HS-27A (cell line): ENCODE measurements at places on chromosomes 1 and 21.
A peak's percentile ranks its signal among the peaks of the same experiment; 100 is the strongest.

GRCh38 chr1:112540226-112540794 is 31.5 kb downstream of the WNT2B start:
- no peak for DNase-seq

DNA sequence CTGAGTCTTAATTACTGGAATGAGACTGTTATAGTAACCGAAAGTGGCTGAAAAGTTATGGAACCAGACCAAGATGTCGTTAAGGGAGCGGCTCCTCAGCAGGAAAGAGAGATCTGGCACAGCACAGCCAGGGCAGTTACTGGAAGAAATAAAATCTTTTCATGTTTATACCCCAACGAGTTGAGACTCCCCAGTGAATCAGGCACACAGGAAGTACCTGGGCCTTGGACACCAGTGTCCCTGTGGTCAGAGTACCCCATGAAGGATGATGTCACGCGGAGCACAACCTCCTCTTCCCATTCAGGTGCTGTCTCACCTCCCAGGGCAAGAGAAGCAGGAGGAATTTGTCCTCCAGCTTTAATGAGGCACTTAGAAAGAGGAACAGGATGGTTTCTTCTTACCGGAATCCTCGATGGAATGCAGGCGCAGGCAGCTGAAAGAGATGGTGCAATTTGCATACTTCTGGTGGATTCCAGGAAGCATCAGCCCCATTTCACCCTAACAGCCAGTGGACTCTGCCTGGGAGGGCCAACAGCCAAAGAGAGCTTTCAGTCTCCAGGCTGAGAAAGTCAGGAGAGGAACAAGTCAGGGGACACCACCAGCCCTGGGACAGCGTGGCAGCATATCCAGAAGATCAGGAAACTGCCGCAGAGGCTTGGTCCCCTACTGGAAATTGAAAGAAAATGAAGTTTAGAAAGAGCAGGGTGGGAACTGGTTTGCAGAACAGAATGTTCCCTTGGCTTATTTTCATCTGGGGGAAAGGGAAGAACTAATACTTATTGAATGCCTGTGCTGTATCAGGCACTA is 35.9 kb upstream of the CTTNBP2NL start:
- DNase-seq: no peak

DNA sequence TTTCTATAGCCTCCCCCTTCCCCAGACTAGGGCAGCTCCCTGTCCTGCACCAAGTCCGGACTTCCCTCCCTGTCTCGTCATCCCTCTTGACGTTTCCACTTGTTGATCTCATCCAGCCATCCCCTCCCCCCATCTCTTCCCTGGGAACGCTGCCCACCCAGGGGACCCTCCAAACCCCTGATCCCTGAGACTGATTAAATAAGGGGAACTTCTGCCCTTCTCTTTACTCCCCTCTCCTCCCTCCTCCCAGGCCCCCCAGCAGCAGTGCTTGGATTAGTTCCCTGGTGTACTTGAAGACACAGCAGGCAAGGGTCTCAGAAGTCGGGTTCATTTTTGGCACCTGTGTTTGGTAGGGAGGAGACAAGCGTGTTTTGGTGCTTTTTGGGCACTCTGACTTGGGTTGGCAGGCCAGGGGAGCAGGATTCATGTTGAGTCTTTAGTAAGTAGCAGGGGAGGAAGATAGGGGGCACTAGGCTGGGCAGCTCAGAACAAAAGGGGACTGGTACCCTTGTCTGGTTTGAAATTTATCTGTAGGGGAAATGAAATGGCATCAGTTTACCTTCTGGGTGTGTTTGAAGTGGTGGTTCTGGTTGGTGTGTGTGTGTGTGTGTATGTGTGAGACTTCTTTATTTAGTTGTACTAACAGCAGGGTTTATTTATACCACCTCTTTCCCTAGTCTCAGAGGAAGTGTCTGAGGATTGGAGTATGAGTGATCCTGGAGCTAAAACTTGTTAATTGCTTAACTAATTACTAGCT is 11.1 kb downstream of the VANGL2 start:
- DNase-seq: no peak

- no peak for DNase-seq
Observed at GRCh38 chr1:39105061-39105840, 79.1 kb downstream of the NDUFS5 start.

- DNase-seq: no peak
Observed at GRCh38 chr1:85576642-85577418, 3.7 kb upstream of the CCN1 start.

- no peak for DNase-seq
Observed at GRCh38 chr1:73040811-73041210, 758.5 kb upstream of the NEGR1 start.

GRCh38 chr1:225878282-225878681 is 3.9 kb downstream of the TMEM63A start:
- DNase-seq: no peak

DNA sequence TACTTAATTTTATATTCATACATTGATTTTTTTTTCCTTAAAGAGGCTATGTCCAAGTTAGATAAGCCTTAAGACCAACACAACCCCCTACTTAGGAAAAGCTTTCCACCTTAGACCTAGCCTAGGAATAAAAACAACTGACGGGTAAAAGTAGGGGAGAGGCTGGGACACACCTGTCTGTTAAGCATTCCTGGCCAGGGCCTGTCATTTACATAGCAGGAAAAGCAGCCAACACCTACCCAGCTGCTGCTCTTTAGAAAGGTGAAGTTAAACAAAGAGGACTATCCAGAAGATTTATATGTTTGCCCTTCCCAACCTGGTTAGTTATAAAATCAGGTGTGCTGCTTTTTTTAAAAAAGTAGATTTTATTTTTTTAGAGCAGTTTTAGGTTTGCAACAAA is 29.1 kb upstream of the SAMD13 start:
- DNase-seq: no peak

- no peak for DNase-seq
Observed at GRCh38 chr1:10237157-10237539, 26.8 kb downstream of the KIF1B start.

DNA sequence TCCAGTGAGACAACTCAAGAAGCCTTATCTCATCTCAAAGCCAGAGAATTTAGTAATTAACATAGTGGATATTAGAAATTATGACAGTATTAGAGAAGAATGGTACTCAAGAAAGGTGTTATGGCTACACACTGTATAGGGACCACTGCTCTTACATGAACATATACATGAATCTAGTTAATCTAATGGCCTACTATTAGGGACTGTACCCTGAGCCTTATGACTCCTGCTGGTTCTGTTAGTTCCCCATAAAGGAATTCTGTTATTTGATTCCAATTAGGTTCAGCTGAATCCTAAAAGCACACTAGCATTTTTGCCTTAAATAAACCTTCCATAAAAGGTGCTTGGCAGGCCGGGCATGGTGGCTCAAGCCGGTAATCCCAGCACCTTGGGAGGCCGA is 39.7 kb downstream of the EGLN1 start:
- DNase-seq: no peak

GRCh38 chr21:31135531-31136184 is 97.4 kb upstream of the KRTAP19-8 start:
- no peak for DNase-seq

- DNase-seq: no peak
Observed at GRCh38 chr1:94736073-94736472, 84.1 kb upstream of the SLC44A3 start.

DNA sequence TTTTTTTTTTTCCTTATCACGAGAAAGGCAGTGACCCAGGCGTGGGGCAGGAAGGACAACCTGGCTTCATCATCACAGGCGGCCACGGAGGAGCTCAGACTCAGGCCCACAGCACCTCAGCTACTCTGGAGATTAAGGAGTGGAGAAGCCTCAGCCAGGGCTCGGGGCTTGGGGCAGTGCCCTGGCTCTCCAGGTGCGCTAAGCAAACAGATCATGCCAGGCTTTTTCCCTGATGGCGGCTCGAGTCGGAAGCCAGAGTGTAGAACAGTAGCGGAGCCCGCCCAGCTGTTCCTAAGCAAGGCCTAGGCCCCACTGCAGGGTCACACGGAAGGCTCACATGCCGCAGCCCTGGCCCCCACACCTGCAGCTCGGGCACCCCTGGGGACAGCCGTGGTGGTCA is 70.7 kb downstream of the AGPAT3 start:
- DNase-seq: no peak

GRCh38 chr1:169546087-169546995 is 39.9 kb downstream of the F5 start:
- peak; percentile 45 for DNase-seq

DNA sequence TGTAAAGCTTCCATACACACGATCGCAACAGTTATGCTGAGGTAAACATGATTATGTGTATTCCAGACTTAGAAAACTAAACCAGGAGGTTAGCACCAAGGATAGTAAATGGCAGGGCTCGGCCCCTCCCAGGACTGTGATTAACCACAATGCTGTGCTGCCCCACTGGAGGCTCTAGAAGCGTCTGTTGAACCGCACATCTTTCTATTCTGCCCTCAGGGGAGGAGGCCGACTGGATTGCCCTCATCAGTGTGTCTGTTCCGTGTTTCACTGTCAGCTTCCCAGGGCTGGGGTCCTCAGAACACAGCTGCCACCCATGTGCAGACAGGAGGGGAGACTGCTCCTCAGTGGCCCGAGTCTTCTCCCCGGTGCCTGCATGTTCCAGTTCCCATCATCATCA is 12.8 kb upstream of the ASCL5 start:
- DNase-seq: no peak

DNA sequence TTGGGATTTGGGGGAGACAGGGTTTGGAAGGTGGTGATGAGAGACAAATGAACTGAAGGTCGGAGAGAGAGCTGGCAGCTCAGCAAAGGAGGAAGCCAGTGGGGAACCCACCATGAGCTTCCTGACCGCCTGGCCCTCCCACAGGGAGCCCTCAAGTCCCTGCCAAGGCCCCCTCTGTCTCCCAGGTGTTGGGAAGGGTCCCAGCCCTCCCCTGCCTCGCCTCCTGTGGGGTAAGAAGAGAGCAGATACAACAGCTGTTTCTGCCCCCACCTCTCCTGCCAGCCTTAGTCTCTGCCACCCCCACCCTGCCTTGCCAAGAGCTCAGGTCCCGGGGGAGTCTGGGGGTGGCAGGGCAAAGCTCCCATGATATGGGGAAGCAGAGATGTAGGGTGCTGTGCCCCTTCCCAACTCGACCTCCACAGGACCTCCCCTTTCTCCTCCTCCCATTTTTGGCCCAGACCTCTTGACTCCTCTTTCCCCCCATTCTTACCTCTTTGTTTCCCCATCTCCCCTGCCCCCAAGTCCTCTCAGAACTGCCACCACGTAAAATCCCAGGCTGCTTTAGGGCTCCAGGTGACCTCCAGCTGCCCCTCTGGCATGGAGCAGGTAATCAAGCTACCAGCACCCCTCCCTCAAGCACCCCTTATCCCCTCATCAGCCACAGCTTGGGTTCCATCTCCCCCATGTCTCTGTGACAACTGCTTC is 556 bp downstream of the S100A1 start:
- no peak for DNase-seq

- DNase-seq: no peak
Observed at GRCh38 chr1:181036107-181036836, 2.5 kb downstream of the MR1 start.

DNA sequence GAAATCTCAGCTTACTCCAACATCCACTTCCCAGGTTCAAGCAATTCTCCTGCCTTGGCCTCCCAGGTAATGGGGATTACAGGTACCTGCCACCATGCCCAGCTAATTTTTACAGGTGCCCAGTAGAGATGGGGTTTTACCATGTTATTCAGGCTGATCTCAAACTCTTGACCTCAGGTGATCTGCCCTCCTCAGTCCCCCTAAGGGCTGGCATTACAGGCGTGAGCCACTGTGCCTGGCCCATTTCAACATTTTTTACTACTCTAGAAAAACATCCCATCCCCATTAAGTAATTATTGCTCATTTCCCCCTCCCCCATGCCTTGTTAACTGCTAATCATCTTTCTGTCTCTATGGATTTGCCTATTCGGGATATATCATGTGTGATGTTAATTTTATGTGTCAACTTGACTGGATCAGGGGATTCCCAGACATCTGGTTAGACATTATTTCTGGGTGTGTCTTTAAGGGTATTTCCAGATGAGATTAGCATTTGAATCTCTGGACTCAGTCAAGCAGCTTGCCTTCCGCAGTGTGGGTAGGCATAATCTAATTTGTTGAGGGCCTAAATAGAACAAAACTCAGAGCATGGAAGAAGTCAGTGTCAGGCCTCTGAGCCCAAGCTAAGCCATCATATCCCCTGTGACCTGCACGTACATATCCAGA is 33.0 kb upstream of the ZBTB8B start:
- DNase-seq: no peak

DNA sequence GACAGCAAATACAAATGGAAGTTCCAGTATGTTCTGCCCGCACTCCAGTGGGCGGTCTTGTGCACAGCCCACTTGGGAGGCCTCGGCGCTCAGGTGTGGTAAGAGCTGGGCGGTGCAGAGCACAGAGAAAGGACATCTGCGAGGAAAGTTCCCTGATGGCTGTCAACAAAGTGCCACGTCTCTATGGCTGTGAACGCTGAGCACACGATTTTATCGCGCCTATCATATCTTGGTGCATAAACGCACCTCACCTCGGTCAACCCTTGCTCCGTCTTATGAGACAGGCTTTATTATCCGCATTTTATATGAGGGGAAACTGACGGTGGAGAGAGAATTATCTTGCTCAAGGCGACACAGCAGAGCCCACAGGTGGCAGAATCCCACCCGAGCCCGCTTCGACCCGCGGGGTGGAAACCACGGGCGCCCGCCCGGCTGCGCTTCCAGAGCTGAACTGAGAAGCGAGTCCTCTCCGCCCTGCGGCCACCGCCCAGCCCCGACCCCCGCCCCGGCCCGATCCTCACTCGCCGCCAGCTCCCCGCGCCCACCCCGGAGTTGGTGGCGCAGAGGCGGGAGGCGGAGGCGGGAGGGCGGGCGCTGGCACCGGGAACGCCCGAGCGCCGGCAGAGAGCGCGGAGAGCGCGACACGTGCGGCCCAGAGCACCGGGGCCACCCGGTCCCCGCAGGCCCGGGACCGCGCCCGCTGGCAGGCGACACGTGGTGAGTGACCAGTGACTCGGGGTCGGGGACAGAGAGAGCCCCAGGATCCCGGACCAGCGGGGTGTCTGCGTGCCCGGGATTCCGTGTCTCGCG is at the start of gene IL12RB2:
IL12RB2 (plus strand) TSS at position 623 of the 810 bp plus-strand sequence. CDS start 12,496 bp downstream, outside the sequence.
- DNase-seq: no peak

DNA sequence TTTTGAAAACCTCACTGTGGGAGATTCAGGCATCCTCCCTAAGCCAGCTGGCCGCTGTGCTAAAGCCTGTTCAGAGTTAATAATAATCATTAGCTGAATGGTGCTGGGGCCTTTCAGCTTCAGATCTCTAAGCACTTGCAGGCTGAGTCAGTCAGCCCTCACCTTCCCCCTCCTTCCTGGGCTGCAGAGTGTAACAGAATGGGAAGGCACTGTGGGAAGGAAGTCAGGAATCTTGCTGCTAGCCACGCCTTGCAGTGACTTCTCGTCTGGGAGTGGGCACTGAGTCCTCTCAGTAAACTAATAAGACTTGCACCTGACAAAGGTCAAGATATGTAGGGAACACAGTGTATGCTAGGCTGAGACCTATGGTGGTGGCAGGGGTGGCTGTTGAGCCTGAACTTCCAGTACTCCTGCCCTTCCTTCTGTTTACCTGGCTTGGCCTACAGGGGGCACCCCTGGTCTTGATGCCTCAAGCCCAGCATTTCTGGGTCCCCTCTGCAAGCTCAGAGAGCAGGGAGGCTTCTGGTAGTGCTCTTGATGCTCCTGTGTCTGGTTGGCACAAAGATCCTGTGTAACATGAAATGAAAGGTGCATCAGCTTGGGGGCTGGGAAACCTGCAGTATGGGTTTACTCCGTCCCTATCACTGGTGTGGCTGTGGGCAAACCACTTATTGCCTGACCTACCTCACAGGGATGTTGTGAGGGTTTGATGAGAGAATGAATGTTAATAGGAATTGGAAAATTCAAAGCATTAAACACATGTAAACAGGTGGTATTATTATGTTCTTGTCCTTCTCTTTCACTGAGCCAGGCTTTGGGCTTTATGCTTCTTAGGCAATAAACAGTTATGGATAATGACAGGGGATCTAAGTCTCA is 6.0 kb downstream of the CYB561D1 start:
- no peak for DNase-seq

GRCh38 chr1:186078245-186078644 is 296.8 kb downstream of the TPR start:
- no peak for DNase-seq
